Subcutaneous adipose tissue (tissue), 4 donors: ENCODE measurements at places on chromosomes 7 and 10. TPM values are rescaled to one million over a fixed set of nuclear protein-coding genes. Genes with fewer than 3 reads are reported as not detected.

Gene TRPV6
- not detected for total RNA-seq

Gene RPEL1
- total RNA-seq: not detected

Gene CADPS2
- total RNA-seq: 27.9 TPM

Gene LRRN3
- total RNA-seq: 2.6 TPM

Gene SAMD9
- total RNA-seq: 5.9 TPM

Gene PNLIP
- total RNA-seq: not detected

Gene P4HA1
- 20.3 TPM for total RNA-seq

Gene STK32C
- total RNA-seq: 11.4 TPM

Gene PIK3CG
- 20.1 TPM for total RNA-seq

Gene TMEM176A
- total RNA-seq: 4.5 TPM

Gene LEP
- total RNA-seq: 456 TPM

Gene CRYGN
- 1.3 TPM for total RNA-seq

Gene NME8
- total RNA-seq: not detected

Gene MAGI2
- total RNA-seq: 20.2 TPM

Gene FZD8
- 2.9 TPM for total RNA-seq

Gene MBL2
- not detected for total RNA-seq

Gene HOXA3
- 3.9 TPM for total RNA-seq

Gene PON3
- total RNA-seq: 2.5 TPM

Gene CUBN
- 6.0 TPM for total RNA-seq

Gene UPK3B
- not detected for total RNA-seq
